ENCODE measurements at places on chromosomes 4 and X.

DNA sequence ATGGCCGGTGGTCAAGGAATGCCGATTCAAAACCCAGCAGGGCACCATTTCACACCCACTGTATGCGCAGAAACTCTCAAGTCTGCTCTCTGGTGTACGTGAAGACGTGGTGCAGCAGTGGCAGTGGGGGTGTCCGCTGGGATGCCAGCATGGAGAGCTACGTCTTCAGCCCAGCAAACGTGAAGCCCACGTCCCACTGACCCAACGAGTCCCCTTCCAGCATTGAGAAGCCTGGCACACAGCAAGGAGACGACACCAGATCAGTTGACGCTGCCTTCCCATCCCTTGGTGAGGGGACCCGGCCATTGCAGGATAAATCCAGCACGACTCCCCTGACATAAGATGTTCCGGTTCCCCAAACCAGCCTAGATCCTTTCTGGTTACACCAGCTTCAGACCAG lies 2.2 kb upstream of the PLXNB3 start:
- no peak for DNase-seq

- peak; percentile 26 for DNase-seq
Measured at GRCh38 chr4:163554870-163555465, 60.5 kb downstream of the TMA16 start.

DNA sequence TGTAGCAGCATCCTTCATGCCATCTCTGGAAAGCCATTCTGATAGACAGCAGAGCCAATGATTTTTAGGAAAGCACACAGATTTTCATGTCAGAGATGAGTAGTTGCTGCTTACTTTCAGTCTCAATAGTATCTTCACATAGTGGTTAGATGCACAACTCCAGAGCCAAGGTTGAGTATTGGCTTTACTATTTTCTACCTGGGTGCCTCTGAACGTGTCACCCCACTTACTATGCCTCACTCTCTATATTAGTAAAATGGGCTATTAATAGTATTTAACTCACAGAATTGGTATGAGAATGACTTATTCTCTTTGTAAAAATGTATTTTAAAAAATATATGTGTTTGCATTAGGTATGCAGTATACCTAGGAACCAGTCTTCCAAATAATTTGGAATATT lies 108.8 kb upstream of the STIM2 start:
- no peak for DNase-seq

DNA sequence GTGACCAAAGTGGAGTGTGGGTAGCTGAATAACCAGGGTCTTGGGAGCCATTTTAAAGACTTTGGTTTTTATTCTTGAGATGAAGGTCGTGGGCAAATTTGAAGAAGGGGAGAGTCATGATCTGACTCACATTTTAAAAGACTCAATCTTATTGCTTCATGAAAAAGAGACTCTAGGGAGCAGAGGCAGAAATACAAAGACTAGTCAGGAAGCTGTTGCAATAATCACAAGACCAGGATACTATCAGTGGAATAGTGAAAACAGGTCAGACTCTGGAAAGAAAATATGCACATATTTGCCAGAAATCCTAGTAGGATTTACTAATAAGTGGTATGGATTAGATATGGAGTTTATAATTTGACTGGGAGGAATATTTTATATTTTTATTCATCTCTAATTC lies 448.4 kb downstream of the RAPGEF2 start:
- no peak for DNase-seq

GRCh38 chrX:617891-618290 lies 12.7 kb upstream of the SHOX start:
- no peak for DNase-seq

- peak; percentile 62 for DNase-seq
Measured at GRCh38 chr4:100075056-100075455, 115.2 kb downstream of the DDIT4L start.

- DNase-seq = no peak
Measured at GRCh38 chr4:107843391-107843790, 18.7 kb downstream of the SGMS2 start.

GRCh38 chrX:31884535-31884934 lies 812.7 kb upstream of the FTHL17 start:
- no peak for DNase-seq

- no peak for DNase-seq
Measured at GRCh38 chr4:114332119-114332518, 266.5 kb upstream of the UGT8 start.

GRCh38 chr4:72951628-72952027 lies 117.9 kb downstream of the COX18 start:
- peak; percentile 58 for DNase-seq

DNA sequence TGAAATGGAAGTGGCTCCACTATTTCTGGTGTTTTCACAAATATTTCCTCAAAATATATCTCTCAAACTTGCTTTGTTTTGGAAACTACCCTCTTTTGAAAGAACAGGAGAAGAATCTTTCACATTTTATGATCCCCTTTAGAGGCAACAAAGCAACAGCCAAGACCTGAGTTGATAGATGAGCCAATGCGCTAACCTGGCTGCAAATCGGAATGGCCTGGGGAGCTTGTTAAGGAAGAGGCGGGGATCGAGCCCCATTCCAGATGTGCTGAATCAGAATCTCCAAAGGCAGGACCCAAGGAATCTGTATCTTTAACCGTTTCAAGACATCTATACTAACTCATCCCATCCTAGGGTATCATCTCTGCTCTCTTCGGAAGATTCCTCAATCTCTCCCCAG lies 181.3 kb downstream of the GPC3 start:
- DNase-seq = no peak

- peak; percentile 48 for DNase-seq
Measured at GRCh38 chr4:54440394-54441136, 211.5 kb downstream of the PDGFRA start.

DNA sequence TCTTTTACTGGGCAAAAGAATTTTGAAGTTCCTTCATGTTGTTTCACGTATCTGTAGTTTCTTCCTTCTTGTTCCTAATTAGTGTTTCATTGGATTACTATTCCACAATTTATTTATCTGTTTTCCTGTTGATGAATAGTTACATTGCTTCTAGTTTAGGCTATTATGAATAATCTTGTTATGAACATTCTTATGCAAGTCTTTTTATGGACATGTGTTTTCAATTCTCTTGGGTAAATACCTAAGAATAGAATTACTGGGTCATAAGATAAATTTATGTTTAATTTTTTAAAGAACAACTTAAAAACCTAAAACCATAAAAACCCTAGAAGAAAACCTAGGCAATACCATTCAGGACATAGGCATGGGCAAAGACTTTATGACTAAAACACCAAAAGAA lies 70.9 kb upstream of the RXFP1 start:
- no peak for DNase-seq

DNA sequence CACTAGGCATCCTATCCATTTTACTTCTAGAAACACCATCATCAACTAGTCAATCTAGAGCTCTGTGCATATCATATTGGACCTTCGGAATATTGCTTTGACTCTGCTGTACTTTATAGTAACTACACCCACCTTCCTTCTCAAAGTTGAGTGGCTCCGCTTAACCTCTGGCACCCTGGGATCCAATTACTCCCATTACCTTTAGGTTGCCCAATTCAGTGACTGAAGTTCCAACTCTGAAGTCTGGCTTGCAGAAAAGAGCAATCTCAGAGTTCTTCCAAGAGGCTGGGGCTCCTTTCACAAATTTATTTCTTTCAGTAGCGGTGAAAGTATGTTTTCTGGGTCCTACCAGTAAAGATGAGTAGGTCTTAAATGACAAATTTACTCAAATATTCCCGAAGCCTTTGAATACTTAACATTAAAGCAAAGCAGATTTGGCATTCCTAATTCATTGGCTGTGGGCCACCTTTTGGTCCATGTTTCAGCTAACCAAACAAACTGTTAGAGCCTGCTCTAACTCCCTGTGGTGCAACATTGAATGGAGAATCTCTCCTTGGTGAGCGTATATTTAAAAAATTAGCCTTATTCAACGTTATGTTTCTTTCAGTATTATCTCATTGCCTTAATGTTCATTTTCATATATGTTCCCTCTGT lies 1215.8 kb downstream of the RAPGEF2 start:
- peak; percentile 10 for DNase-seq

- DNase-seq = peak; percentile 79
Measured at GRCh38 chrX:65522739-65523372, 11.7 kb downstream of the LAS1L start.

- DNase-seq = no peak
Measured at GRCh38 chr4:99186029-99186428, 33.0 kb downstream of the ADH6 start.

- peak; percentile 44 for DNase-seq
Measured at GRCh38 chr4:185189606-185190305, 14.0 kb downstream of the CFAP97 start.

GRCh38 chr4:1041147-1041935 lies 29.9 kb downstream of the FGFRL1 start:
- DNase-seq = peak; percentile 50

DNA sequence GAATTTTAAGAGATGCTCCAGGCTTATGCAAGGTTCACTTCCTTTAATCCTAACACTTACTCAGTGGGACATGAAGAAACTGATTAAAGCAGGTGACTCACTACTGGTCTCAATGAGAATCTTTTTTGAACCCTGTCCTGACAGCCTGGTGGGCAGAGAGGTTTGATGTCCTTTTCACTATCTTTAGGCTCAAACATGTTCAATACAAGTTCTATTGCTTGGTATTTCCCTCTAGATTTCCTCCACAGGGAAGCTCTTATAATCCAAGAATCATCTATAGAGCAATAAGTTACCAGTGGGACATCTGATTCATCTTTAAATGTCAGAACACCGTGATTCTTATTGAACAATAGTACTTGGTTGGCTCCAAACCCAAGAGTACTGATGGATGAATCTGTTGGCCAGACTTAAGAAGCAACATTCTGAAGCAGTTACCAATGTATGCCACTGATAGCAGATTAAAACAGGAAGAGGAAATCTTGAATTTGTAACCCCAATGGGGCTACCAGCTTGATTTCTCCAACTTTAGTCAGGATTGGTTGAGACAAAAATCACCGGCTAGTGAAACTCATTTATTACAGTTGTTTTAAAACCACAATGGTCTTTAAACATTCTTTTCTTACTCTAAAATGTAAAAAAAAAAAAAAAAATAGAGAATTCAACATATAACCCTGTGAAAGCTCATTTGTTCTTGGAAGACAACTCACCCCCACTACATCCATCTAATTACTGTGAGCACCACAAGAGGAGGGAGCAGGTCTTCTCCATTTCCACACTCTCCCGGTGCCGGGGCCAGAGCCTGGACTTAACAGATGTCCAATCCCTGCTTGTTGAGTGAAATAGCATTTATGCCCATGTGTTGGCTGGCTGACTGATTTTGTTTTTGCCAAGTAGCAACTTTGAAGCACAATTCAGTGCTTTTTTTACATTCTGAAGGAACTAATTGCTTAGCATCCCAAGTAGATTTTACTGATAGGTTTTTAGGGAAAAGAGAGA lies 43.3 kb downstream of the FGFBP1 start:
- DNase-seq = peak; percentile 50

- DNase-seq = peak; percentile 30
Measured at GRCh38 chr4:183636503-183636902, 22.5 kb downstream of the RWDD4 start.

GRCh38 chrX:77446908-77447652 lies at the start of gene FGF16:
Gene FGF16 (plus strand): TSS chrX:77447389. CDS start chrX:77447675, 286 bp downstream.
- peak; percentile 16 for DNase-seq

DNA sequence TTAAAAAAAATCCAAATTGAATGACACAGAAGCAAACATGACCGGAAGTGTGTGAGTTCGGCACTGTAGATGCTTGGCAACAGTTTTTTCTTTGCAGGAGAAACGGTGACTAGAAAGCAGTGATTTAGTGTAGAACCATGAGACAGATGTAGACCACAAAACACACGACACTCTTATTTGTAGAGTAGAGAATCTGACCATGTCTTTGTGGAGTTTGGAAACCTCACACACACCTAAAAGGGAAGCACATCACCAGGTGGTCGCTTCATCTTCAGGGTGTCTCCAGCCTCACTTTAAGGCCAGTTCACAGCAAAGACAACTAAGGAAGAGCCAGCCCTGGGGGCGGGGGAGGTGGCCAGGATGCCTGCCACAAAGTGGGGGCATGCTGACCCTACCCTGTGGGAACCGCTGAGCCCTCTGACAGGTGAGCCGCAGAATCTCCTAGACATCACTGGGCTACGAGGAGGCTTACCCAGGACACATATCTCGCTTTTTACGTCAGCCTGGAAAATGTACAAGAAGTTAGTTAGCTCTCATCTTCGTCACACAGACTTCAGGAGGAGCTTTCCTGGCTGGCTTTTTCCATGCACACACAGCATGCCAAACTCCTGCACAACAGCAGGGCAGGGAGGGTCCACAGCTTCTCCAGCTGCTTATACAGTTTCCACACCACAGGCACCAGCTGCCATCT lies 64.4 kb upstream of the PDLIM3 start:
- no peak for DNase-seq

DNA sequence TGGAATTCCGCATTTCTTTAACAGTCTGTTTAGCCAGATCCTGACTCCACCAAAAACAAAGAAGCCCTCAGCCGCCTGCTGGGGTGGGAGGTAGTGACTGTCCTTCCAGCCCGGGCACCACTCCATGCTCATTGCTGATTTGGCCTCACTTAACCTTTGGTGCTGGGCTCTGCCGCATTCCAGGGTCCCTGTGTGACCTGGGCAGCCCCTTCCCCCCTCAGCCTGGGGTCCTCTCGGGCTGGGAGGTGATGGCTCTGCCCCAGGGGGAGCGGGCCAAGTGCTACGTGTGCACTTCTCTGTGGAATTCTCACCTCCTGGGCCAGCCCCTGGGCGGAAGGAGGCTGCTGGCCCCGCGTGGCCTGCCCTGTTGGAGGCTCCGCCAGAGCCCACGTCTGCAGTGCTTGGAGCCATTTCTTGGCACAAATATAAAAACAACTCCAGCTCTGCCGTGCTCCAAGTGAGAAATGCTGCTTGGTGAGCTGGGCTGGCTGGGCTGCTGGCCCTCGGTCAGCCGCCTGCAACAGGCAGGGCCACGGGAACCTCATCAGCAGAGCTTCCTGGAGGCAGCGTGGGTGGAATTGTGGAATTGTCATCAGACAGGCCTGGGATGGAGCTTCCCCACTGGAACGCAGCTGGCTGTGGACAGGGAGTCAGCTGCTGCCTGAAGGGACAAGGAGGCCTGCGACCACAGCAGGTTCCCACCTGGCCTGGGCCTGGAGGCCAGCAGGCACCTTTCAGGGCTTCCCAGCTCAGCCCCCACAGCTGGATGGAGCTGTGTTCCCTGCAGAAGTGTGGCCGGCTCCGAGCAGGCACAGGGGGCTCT lies 66.0 kb downstream of the TRMT44 start:
- DNase-seq = peak; percentile 42

All from iris pigment epithelial cell (primary cell).